ENCODE measurements at places on chromosomes 16 and 17.

GRCh38 chr16:28891964-28892890 lies 13.9 kb downstream of the ATP2A1 start:
- DNase-seq = no peak

DNA sequence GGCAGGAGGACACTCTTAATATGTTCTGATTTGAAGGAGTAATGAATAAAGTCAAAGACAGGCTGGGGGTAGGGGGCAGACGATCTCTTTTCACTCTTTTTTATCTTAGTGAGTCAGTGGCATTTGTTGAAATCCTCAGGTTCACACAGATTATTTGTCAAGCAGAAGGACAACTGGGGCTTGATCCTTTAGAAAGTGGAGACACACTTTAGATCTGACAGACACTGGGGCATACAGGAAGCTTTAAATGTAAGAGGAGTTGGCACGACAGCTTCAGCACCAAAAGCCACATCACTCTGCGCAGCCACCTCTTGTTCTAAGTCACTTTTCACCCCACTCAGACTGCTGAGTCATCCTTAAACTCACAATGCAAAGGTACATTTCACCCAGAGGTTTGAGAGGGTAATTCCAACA lies 121.5 kb downstream of the STXBP4 start:
- DNase-seq = no peak

GRCh38 chr16:67537270-67537635 lies 8.6 kb downstream of the RIPOR1 start:
- DNase-seq = peak; percentile 74

DNA sequence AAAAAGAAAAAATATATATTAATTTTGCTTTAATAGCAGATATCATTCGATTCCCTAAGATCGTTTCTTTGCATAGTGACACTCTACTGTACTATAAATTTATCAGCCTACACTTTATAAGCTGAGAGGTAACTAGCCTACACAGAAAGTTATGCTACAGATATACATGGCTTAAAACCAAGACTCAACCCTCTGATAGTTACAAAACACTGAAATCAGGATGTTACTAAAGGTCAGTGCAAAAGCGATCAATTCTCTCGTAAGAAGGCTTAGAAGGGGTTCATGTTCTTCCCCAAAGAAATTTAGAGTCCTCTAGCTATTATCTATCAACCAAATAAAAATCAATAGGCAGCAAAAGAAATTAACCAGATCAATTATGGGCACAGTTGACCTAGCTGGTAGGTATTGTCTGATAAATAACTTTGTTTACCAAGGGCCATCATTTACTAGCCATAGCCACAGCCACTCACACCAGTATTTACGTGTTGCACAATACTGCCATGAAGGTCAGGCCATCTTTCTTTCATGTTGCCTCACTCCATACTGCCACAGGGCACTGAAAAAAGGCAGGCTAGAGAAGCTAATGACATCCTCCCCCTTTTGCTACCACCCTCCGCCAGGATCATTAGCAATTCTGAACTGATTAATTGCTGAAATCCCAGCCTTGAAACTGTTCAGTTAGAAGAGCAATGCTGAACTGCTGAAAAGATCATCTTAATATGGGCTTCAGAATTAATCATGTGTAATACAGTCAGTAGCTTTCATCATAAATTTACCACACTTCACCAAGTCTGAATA lies 43.7 kb downstream of the RND2 start:
- DNase-seq = no peak

DNA sequence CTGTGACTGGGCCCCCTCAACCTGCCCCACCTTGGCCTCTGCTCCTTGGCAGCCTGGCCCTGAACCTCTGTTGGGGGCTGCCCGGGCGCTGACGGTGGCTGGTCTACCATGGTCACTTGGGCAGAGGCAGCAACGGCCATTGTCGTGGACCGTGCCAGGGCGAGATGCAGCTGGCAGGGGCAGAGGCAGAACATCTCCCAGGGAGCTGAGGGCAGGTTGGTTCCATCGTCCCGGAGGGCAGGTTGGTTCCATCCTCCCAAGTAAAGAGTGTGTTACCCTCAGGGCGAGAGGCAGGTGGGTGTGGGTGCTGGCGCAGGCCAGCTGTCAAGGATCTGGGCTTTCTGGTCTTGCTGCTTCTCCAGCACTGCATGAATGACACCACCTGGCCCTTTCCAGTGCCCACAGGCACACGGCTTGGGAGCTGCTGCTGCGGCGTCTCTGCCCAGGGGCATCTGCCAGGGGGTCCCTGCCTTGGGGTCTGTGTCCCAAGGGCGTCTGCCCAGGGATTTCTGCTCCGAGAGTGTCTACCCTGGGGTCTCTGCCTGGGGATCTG lies 12.0 kb downstream of the ACSF3 start:
- no peak for DNase-seq

- no peak for DNase-seq
These were observed 141.8 kb downstream of the KATNIP start for GRCh38 chr16:27691721-27692120.

- DNase-seq = no peak
These were observed 26.3 kb upstream of the FZD2 start for GRCh38 chr17:44530896-44531418.

DNA sequence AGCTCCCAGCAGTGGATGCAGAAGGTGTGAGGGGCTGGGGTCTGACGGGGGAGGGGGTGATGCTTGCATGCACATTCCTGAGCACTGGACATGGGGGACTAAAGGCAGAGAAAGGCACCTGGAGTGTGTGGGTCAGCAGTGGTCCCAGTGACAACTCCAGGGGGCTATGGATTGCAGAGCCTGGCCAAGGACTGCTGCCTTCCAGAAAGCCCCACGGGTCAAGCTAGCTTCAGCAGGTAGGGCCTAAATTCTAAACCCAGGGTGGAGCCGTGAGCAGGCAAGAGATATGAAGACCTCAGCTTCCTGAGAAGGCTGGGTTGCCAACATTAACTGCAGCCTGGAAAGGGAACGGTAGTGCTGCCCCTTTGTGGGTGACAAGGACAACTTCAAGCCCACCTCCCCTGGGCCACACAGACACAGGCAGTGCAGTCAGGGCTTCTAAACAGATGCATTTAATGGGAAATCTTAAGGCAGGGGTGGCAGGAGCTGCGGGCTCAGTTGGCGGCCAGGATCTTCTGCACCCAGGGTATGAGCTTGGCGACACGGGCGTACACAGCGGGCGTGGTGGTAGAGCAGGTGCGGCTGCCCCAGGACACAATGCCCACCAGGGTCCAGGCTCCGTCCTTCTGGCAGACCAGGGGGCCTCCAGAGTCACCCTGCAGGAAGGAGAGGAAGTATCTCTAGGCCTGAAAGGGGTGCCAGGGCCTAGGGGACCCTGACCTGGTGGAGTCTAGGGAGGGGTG lies 3.1 kb downstream of the CTRB2 start:
- no peak for DNase-seq

DNA sequence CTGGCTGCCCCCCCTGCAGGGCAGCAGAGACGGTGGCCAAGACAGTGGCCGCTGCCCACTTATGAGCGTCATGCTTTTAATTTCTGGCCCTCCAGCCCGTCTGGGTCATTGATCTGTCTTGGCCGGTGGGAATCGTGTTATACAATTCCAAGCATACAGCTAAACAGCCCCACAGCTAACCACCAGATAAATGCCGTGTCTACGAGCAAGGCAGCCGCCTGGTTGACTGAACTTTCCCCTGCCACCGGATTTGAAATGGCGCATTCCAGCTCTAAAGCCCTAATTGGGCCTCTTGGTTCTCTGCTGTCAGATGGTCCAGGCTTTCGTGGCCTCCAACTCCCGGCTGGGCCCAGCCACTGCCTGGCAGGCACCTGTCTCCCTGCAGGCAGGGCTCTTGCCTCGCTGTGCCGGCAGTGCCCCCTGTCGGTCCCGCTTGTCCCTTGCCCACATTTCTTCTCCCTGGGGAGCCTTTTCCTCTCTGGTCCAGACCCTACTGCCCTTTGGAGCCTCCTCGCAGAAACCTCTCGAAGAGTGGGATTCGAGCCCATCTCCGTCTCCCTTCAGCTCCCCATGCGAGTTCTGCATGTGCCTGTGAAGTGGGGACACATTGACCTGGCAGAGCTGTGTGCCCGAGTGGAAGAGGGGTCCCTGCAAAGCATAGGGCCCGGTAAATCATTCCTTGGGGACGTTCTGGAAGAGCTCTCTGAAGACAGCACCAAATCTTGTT lies 1.8 kb upstream of the RBFOX3 start:
- no peak for DNase-seq
